ENCODE measurements at places on chromosomes 3 and 15. TPM values are rescaled to one million over a fixed set of nuclear protein-coding genes. Genes with fewer than 3 reads are reported as not detected.

DNA sequence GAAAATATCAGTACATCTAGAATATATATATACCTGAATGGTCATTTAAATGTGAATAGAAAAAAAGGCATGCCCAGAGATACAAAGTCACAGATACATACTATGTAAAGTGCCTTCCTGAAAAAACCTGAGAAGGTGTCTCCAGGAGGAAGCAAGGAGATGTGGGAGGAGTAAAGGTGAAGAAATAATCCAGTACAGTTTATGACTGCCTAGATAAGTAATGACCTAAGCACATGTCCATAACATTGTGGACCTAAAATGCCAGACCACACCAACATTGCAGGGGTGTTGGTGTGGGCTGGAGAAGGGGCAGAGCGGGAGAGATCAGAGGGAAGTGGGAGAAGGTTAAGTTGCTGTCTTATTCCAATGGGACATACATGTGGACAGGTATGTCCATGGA is 226.9 kb downstream of the ZNF621 start:
- no peaks in the 10 kb centered on the region for H3K4me1 ChIP-seq
- no peak overlapping the region for H3K27ac ChIP-seq
- no peak for DNase-seq
- H3K36me3 ChIP-seq: no peaks in the 10 kb centered on the region

GRCh38 chr3:45568848-45569762 is 25.4 kb upstream of the LIMD1 start:
- peak overlapping the region; percentile 51 for H3K27ac ChIP-seq
- DNase-seq: no peak
- H3K4me1 ChIP-seq: peaks cover 57% of the 10 kb centered on the region
- no peaks in the 10 kb centered on the region for H3K36me3 ChIP-seq
- H3K27me3 ChIP-seq: no peaks in the 10 kb centered on the region

DNA sequence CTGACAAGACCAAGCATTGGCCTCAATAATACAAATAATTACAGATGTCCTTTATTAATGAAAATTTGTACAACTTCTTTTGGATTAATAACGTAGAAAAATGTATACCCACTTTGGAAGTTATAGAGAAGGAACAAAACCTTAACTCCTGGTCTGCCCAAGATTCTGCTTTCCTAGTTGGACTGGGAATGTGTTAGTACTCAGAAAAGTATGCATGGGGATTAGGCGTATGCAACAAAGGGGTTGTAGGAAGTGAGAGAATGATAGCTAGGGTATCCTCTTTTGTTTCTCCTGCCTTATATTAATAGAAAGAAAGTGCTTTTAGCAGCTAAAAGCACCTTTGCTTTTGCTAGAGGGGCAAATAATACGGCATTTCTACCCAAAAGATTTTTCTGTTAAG is 116.2 kb upstream of the LRRFIP2 start:
- peaks cover 13% of the 10 kb centered on the region for H3K36me3 ChIP-seq
- no peak overlapping the region for H3K27ac ChIP-seq
- H3K27me3 ChIP-seq: no peaks in the 10 kb centered on the region

- no peaks in the 10 kb centered on the region for H3K27me3 ChIP-seq
- H3K27ac ChIP-seq: no peak overlapping the region
- no peak for DNase-seq
- H3K4me1 ChIP-seq: peaks cover 2% of the 10 kb centered on the region
- H3K36me3 ChIP-seq: no peaks in the 10 kb centered on the region
- no peak overlapping the region for H3K4me3 ChIP-seq
Observed at GRCh38 chr3:27521872-27522265, 37.7 kb upstream of the SLC4A7 start.

DNA sequence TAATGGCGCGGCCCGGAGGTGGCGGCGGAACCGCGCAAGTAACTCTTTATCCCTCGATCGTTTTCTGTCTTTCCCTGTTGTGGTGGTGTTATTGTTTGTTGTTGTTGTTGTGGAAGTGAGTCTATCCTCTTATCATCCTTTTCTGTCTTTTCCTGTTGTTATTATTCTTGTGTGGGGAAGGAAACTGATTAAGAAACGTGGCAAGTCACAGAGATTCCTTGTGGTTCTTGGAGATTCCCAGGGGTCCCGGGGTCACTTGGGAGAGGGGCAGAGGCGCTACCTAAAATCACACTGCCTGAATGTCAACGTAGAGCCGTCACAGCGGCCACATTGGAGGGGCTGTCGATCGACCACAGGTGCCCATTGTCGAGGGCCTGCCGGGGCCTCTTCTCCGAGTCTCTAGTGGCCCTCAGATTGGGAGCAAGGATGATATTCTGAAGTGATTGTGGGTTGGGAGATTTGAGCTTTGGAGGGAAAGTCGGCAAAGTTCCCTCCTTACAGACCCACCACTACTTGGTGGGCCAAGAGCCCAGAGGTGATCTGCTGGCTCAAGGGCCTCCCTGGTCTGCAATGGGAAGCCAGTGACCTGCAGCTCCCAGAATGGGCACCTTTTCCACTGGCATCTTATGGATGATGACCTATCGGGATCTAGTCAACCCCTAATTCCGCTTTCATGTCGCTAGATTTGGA is 790 bp downstream of the PARP14 start:
- peaks cover 17% of the 10 kb centered on the region for H3K36me3 ChIP-seq
- H3K27me3 ChIP-seq: no peaks in the 10 kb centered on the region
- no peak for DNase-seq
- H3K4me3 ChIP-seq: peak overlapping the region; percentile 90
- H3K4me1 ChIP-seq: peaks cover 61% of the 10 kb centered on the region
- H3K27ac ChIP-seq: peak overlapping the region; percentile 99

DNA sequence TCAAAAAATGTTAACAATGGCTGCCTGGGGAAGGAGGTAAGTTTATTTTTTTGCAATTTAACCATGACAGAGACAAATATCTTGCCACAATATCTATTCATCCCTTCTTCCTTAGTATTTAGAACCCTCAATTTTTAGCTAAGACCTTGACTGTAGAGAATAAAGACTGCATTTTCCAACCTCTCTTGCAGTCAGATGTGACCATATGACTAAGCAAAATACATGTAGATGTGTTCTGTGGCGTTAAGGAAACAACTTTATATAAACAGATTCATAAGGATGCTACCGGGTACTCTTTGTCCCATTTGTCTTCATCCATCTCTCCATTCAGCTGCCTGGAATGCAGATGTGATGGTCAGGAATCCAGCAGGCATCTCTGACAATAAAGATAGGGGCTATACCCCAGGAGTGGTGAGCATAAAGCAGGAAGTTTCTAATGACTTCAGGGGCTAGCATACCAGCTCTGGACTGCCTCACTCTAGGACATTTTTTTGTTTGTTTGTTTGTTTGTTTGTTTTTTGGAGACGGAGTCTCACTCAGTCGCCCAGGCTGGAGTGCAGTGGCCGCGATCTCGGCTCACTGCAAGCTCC is 41.1 kb downstream of the LHFPL4 start:
- H3K4me1 ChIP-seq: no peaks in the 10 kb centered on the region
- H3K36me3 ChIP-seq: no peaks in the 10 kb centered on the region
- DNase-seq: no peak
- H3K27ac ChIP-seq: no peak overlapping the region

DNA sequence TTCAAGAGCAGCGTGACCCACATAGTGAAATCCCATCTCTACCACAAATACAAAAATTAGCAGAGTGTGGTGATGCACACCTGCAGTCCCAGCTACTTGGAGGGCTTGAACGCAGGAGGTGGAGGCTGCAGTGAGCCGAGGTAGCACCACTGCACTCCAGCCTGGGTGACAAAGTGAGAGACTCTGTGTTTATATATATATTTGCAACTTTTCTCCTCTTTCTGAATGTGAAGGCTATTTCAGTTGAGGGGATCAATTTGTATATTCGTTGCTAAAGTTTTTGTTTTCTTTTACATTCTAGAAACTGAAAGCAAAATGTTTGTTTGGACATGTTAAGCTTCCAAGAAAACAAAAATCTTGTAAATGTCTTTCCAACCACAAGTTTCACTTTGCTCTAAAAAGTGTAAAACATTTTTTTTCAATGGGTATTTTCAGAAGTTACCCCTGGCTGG is 29.8 kb upstream of the FAM98B start:
- DNase-seq: no peak
- no peaks in the 10 kb centered on the region for H3K4me1 ChIP-seq
- peaks cover 10% of the 10 kb centered on the region for H3K27me3 ChIP-seq
- no peak overlapping the region for H3K27ac ChIP-seq
- peaks cover 5% of the 10 kb centered on the region for H3K36me3 ChIP-seq

GRCh38 chr3:48187579-48188265 is 495 bp downstream of the CDC25A start:
- peaks cover 9% of the 10 kb centered on the region for H3K27me3 ChIP-seq
- peaks cover 16% of the 10 kb centered on the region for H3K4me1 ChIP-seq
- H3K4me3 ChIP-seq: peak overlapping the region; percentile 94
- no peak for DNase-seq

DNA sequence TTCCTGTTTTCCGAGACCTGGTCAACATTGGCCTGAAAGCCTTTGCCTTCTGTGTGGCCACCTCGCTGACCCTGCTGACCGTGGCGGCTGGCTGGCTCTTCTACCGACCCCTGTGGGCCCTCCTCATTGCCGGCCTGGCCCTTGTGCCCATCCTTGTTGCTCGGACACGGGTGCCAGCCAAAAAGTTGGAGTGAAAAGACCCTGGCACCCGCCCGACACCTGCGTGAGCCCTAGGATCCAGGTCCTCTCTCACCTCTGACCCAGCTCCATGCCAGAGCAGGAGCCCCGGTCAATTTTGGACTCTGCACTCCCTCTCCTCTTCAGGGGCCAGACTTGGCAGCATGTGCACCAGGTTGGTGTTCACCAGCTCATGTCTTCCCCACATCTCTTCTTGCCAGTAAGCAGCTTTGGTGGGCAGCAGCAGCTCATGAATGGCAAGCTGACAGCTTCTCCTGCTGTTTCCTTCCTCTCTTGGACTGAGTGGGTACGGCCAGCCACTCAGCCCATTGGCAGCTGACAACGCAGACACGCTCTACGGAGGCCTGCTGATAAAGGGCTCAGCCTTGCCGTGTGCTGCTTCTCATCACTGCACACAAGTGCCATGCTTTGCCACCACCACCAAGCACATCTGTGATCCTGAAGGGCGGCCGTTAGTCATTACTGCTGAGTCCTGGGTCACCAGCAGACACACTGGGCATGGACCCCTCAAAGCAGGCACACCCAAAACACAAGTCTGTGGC is 16.9 kb downstream of the TMEM43 start:
- H3K36me3 ChIP-seq: no peaks in the 10 kb centered on the region
- DNase-seq: no peak
- H3K27ac ChIP-seq: peak overlapping the region; percentile 99
- no peaks in the 10 kb centered on the region for H3K27me3 ChIP-seq
- H3K4me1 ChIP-seq: peaks cover 51% of the 10 kb centered on the region

GRCh38 chr15:94259863-94260262 is 28.5 kb downstream of the MCTP2 start:
- no peak overlapping the region for H3K4me3 ChIP-seq
- H3K4me1 ChIP-seq: peaks cover 12% of the 10 kb centered on the region
- DNase-seq: no peak
- no peaks in the 10 kb centered on the region for H3K36me3 ChIP-seq

DNA sequence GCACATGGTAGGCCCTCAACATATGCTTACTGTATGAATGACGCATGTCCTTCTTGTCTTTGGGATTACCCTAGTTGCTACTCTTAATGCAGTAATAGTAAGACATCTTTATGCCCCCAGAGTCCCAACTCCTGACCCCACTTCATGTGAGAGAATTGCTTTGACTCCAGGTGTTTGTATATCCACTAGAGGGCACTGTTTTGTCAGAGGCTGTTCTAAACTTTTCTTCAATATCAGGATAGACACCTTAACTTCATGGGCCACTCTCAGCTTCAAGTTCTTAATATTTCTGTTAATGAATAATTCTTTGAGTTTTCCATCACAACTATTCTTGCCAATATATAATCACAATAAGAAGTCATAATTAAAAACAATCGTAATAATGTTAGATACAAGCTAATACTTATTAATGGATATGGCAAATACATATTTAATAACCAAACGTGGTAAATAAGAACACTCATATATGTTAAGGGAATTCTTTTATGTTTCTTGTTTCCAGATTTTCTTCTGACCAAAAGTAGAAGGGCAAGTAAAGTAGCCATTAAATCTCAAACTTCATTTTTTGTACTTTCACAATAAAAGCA is 337.2 kb upstream of the DNAJC19 start:
- DNase-seq: no peak
- H3K27me3 ChIP-seq: peaks cover 7% of the 10 kb centered on the region
- H3K4me1 ChIP-seq: no peaks in the 10 kb centered on the region
- no peak overlapping the region for H3K27ac ChIP-seq

GRCh38 chr15:60408463-60408981 is 10.7 kb upstream of the ANXA2 start:
- H3K4me3 ChIP-seq: no peak overlapping the region
- peaks cover 10% of the 10 kb centered on the region for H3K4me1 ChIP-seq
- no peak overlapping the region for H3K27ac ChIP-seq
- no peak for DNase-seq
- H3K27me3 ChIP-seq: no peaks in the 10 kb centered on the region
- H3K36me3 ChIP-seq: no peaks in the 10 kb centered on the region

- H3K4me3 ChIP-seq: no peak overlapping the region
- no peaks in the 10 kb centered on the region for H3K4me1 ChIP-seq
- H3K27me3 ChIP-seq: no peaks in the 10 kb centered on the region
- peaks cover 8% of the 10 kb centered on the region for H3K36me3 ChIP-seq
- no peak for DNase-seq
- H3K27ac ChIP-seq: no peak overlapping the region
Observed at GRCh38 chr3:101284757-101285156, 35.6 kb downstream of the IMPG2 start.

DNA sequence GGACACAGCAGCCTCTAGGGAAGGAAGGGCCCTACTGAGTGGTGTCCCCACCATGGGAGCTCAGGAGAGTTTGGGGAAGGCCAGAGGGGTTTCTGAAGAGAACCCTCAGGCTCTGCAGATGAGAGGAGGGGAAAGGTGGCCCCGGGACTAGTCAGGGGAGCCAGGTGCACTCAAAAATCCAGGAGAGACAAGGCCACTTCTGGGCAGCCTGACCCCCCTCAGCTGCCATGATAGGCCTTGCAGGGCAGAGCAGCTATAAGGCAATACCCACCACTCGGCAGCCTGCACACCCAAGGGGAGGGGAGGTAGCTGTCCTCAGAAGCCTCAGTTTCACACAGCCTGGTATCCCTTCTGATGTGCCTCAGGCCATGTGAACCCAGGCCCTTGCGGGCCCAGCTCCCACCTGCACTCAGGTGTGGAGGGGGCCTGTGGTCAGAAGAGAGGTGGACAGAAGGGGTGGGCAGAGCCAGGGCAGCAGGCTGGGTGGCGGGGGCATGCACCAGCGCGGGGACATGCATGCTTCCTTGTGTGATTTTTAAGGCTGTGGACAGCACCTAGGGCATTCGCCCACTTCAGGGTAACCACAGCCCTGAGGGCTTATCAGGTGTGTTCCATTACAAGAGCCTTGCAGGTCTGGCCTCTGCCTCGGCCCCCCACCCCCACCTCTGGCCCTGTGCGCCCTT is 34.6 kb downstream of the SRPRB start:
- no peak for DNase-seq
- no peak overlapping the region for H3K27ac ChIP-seq
- peaks cover 1% of the 10 kb centered on the region for H3K4me1 ChIP-seq
- no peaks in the 10 kb centered on the region for H3K27me3 ChIP-seq
- no peaks in the 10 kb centered on the region for H3K36me3 ChIP-seq

Gene TMEM40
- not detected for total RNA-seq

Gene FGF7
- 0.25 TPM for total RNA-seq

Gene LRTM1
- total RNA-seq: not detected

Gene MME
- total RNA-seq: 1.3 TPM

Gene ARHGEF3
- total RNA-seq: 118 TPM

Gene LSAMP
- total RNA-seq: not detected
